ENCODE measurements at places on chromosomes 7 and 10. TPM values are rescaled to one million over a fixed set of nuclear protein-coding genes. Genes with fewer than 3 reads are reported as not detected.

Gene RBP3
- total RNA-seq, result not detected

Gene PRSS58
- not detected for total RNA-seq

Gene EGFR
- 7.0 TPM for total RNA-seq

Gene BLNK
- total RNA-seq, result not detected

Gene TMEM236
- not detected for total RNA-seq

Gene NCF1
- total RNA-seq, result not detected

Gene STRA8
- total RNA-seq, result not detected

Gene NDUFB2
- total RNA-seq, result 221 TPM

Gene NUTM2D
- total RNA-seq, result 3.0 TPM

Gene HYAL4
- total RNA-seq, result not detected

Gene RBM20
- total RNA-seq, result 0.02 TPM

Gene EN2
- not detected for total RNA-seq

Gene PKD2L1
- 0.31 TPM for total RNA-seq

Gene PLCE1
- 0.04 TPM for total RNA-seq

Gene SPOCK2
- total RNA-seq, result 4.7 TPM

Gene MOGAT3
- 22.5 TPM for total RNA-seq
